ENCODE measurements at places on chromosomes 5 and 9.
A peak's percentile ranks its signal among the peaks of the same experiment; 100 is the strongest.

- ATAC-seq, result no peak
These were observed 338.7 kb downstream of the NPR3 start for GRCh38 chr5:33049842-33050241.

- no peak for ATAC-seq
These were observed 622.7 kb upstream of the CDH18 start for GRCh38 chr5:20610681-20611080.

- ATAC-seq, result no peak
These were observed 120.4 kb upstream of the RETREG1 start for GRCh38 chr5:16737209-16737608.

DNA sequence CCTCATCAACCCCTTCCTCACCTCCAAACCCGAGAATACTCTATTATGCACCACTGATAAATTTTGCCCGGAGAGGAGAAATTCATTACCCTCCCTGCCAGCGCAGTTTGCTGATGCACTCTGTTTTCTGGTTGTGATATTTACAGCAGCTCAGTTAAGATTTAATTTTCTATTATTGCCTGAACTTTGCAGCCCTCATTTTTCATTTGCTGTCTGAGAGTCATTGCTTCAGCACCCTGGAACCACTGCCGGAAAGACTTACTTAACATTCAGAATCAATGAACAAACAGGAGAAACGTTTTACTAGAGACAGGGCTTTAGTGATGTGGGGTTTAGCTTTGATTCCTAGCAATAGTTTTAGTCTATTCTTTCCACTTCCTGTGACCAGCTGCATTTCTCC lies 56.7 kb upstream of the MAMDC2 start:
- ATAC-seq, result no peak

DNA sequence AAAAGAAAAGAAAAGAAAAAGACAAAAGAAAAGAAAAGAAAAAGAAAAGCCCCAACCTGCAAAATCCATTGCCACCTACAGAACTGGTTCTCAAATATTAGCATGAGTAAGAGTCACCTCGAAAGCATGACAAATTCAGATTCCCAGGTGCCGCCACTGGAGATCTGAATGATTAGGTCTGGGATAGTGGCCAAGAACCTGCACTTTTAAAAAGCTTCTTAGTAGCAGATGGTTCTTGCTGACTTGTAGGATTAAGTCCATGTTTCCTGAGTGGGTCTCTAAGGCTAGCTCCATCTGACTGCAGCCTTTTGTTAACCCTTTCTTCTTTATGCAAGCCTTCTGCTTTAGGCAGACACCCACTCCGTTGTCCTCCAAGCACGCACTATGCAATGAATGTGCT lies 178.5 kb upstream of the CDH18 start:
- ATAC-seq, result no peak

GRCh38 chr9:109427886-109428285 lies 70.2 kb downstream of the PTPN3 start:
- ATAC-seq, result no peak

GRCh38 chr5:137336565-137337120 lies 162.5 kb downstream of the SPOCK1 start:
- no peak for ATAC-seq

GRCh38 chr9:124840300-124840833 lies 12.9 kb upstream of the WDR38 start:
- no peak for ATAC-seq

DNA sequence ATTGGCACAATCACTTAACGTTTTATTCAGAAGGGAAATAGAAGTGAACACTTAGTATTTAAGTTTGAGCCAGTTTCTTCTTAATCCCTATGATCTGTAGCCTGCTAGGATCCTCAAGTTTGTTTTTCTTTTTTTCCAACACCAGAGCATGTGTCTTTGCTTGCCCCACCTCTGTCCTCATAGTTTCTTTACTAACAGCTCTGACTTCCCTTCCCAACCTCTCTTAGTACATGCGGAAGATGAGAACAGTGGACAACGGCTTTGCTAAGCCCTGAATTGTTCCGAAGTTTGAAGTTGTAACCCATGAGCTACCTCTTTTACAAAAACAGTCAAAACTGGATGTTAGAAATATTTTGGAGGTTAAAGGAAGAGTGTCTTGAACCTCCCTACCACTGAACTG lies 61.7 kb upstream of the TAF11L2 start:
- ATAC-seq, result no peak

DNA sequence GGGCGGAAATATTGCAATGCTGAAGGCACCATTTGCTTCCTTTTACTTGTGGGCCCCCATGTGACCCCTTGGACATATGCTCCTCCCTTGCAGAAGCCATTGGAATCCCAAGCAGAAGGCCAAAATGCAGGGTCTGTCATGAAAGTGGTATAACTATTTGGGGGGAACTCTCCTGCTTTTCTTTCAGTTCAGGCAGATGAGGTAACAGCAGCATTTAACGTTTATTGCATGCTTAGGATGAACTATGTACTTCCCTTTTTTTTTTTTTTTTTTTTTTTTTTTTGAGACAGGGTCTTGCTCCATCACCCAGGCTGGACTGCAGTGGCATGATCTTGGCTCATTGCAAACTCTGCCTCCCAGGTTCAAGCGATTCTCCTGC lies 7.8 kb downstream of the FOXI1 start:
- no peak for ATAC-seq

GRCh38 chr5:176535664-176536131 lies 1.5 kb downstream of the RNF44 start:
- no peak for ATAC-seq

DNA sequence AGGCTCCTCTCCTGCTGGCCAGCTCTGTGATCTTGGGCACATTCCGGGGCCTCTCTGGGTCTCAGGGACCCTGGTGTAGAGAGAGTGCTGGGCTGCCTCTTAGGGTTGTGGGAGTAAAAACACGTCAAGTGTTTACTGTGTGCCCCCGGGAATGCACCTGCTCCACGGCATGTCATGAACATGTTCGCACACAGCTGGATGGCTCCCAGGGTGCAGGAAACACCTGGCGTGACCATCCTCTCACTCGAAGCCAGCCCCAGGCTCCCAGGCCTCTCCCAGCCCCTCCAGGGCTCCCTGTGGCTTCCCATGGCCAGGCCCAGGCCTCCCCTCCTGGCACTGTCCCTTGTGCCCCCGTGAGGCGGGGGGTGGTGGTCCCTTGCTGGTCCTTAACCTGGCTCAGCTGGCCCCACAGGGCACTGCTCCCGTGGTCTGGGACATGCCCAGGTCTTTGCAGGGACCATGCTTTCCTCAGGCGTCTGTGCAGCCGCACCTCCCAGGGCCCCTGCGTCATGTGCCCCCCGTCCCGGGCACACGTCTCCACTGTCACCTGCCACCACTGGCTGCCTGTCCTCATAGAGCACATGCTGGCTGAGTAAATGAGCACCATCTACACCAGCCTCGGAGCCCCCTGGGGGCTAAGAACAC lies 44.9 kb downstream of the SLC6A3 start:
- ATAC-seq, result no peak

GRCh38 chr5:111480346-111480745 lies 32.0 kb downstream of the STARD4 start:
- no peak for ATAC-seq

DNA sequence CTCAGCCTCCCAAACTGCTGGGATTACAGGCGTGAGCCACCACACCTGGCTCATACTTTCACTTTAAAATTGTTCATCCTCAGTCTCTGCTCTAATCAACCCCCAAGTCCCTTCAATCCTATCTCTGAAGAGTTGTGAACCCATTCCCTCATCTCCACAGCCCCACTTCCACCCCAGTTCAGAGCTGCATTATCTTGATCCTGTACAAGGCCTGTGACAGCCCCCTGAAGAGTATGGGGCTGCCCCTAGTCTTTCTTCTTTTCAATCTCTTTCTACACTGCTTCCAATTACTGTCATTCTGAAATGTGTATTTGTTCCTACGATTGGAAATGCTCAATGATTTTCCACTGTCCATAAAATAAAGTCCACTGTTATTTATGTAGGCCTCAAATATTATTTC lies 588.3 kb downstream of the RAB3C start:
- ATAC-seq, result no peak

GRCh38 chr5:35794328-35794619 lies 62.4 kb upstream of the IL7R start:
- ATAC-seq, result no peak

DNA sequence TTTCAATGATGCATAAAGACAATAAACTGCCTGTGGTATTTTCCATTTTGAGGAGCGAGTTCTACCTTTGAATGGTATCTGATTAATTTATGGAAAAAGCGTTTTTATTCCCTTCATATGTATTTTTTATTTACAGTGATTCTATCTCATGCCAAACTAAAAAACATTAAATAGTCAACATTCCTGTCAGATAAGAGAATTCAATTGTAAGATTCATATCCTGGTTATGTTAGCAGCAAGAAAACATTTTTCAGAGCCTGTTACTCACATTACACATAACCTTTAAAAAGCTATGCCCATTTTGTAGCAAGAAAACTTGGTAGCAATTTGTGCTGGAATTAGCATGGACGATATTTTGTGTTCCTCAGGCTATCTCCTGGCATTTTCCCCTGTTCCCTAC lies 55.1 kb upstream of the PRLR start:
- ATAC-seq, result no peak

- ATAC-seq, result no peak
These were observed 567.4 kb downstream of the PRR16 start for GRCh38 chr5:121031491-121031890.

GRCh38 chr5:80185095-80185494 lies 70.8 kb downstream of the SERINC5 start:
- peak; percentile 24 for ATAC-seq

DNA sequence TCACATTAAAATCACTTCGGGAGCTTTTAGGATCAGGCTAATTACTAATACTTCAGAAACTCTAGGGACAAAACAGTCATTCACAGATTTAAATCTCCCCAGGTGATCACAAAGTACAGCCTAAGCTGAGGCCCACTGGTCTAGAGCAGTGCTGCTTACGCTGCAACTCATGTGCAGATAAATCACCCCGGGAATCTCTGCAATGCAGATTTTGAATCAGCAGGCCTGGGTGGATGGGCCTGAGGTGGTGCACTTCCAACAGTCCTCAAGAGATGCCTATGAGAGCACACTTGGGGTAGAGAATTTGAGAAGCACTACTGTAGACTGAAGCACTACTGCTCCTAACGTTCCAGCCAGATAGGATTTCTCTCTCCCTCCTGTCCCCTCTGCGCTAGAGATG lies 28.4 kb downstream of the CSF1R start:
- ATAC-seq, result no peak

- no peak for ATAC-seq
These were observed 80.4 kb upstream of the NIPBL start for GRCh38 chr5:36796155-36796554.

DNA sequence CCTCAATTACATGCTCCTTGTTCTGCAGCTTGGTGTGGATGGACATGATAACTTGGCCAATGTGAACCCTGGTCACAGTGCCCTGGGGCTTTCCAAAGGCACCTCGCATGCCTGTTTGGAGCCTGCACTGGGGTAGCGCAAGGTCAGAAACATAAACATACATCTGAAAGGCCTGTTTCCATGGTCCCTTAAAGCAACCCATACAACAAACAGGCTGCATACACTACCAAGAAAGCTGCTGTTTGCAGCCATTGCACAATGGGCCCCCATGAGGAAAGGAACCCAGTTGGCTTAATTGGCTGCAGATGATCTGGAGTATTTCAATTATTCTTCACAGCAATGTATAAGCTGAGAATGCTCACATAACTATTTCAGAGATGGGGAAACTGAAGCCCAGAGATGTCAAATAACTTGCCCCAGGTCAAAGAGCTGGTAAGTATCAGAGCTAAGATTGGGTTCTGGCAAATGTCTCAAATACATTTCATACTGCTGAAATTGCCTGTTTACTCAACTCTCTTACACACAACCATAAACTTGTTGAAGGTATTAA lies 233.9 kb downstream of the ASTN2 start:
- no peak for ATAC-seq

DNA sequence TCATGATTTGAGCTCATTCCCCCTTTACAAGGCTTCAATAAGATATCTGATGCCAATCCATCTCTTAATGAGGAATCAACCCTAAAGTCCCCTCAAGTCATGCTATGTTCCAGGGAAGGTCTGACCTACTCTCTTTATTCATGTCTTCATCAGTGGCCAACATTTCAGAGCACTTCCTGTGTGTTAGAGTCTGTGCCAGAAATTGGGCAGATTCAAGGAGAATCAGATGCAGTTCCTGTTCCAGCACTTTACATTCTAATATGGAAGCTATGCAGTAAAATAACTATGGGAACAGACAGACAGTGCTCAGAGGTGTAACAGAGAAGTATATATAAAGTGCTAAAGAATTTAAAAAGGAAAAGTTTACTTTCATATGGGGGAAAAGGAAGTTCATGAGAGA lies 193.4 kb upstream of the NR4A3 start:
- no peak for ATAC-seq

DNA sequence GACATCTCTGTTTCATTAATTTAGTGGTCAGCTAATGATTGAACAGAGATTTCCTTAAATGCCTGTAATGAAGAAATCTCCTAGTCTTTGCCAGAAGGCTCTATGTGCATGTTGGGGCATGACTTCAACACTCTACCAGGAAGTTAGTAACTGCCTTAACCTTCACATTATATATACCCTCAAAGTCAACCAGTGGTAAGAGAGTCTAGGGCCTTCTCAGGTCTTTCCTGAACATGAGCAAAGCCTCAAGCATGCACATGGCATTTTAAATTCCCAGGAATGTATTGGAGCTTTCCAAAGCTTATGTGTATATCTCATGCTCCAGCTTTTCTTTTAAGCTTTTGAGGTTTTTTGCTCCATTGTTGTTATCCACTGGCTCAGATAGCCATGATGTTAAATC lies 388.3 kb downstream of the ARRDC3 start:
- no peak for ATAC-seq

DNA sequence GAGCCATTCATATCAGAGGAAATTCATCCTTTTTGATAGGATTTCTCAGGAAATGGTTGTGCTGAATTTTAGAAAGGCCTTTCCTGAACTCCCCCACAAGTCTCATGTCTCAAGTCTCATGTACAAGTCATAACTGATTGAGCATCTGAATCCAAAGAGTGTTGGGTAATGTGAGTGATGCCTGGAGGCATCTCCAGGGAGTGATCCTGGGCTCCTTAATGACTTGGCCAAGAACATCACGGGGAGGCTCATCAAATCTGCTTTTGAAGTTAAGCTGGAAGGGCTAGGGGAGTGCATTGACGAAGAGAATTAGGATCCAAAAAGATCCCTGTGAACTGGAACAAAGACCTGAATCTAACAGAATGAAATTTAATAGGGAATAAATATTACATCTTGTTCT lies 79.2 kb downstream of the MAST4 start:
- no peak for ATAC-seq

- peak; percentile 45 for ATAC-seq
These were observed 1.4 kb downstream of the IQGAP2 start for GRCh38 chr5:76404223-76405211.

DNA sequence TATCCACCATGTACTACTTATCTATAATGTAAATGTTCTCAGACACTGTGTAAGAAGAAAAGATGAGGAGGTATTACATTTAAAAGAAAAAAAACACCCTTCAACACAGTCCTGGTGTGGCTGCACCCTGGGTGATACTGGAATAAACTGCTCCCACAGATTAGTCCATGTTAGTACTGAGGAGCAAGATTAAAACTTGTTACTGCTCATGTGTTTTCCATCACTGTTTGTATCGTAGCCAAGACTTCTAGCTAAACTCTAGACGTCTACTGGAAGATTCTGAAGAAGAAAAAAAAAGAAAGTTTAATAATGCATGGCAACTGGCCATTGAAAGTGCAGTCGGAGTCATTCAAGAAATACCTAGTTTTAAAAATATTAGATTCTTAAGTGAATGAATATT lies at the start of gene ASPN:
Gene ASPN, minus strand, starts transcription at position 178 of the 400 bp plus-strand sequence.
- no peak for ATAC-seq

- ATAC-seq, result no peak
These were observed 60.3 kb upstream of the RIOK2 start for GRCh38 chr5:97243353-97243752.

- ATAC-seq, result no peak
These were observed 41.2 kb upstream of the RAPGEF1 start for GRCh38 chr9:131781069-131781468.

All from activated CD4-positive, CD25-positive, alpha-beta regulatory T cell treated with anti-CD3 and anti-CD28 coated beads, Interleukin-2, amount 50 U/mL, for 24 hours (primary cell).